Stimulated activated CD4-positive, alpha-beta T cell treated with anti-CD3 and anti-CD28 coated beads, Interleukin-2, amount 100 ng/mL, for 24 hours (primary cell): ENCODE measurements at places on chromosomes 3 and 15.

DNA sequence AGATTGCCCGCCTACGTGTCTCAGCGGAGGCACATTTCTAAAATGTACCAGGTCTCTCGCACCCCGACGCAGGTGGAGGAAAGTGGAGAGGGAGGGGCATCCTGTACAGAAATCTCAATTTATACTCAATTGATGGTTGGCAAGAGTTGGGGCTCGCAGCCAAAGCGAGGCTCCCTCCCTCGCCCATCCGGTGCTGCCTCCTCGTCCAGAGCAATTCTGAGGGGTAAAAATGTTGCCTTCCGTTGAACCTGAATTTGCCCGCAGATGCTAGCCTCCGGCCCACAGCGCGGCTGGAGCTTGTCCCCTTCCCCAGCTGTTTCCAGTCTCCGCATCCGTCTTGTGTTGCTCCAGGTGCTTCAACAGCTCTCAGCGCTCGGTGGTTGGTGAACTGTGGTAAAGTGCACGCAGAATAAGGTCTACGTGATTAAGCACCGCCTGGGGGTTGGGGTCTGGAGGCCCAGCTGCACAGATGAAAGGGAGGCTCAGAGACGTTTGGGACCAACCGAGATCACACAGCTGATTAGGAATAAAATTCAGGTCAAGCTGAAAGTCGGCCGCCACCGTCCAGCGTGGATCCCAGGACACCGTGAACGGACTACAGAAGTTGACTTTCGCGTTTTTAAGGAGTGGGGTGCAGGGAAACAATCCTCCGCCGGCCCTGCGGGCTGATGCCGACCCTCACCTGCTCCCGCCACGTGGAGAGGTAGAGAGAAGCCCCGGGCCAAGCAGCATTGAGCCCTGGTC lies 846 bp upstream of the POLG start:
- no peak for DNase-seq

- no peak for DNase-seq
Measured at GRCh38 chr15:78259232-78259631, 5.1 kb upstream of the DNAJA4 start.

GRCh38 chr15:101167753-101168462 lies 83.9 kb downstream of the CHSY1 start:
- peak; percentile 62 for DNase-seq

GRCh38 chr3:97391167-97391566 lies 373.4 kb upstream of the ARL6 start:
- DNase-seq = no peak

- no peak for DNase-seq
Measured at GRCh38 chr3:173173652-173174051, 32.6 kb upstream of the SPATA16 start.

- no peak for DNase-seq
Measured at GRCh38 chr15:70284438-70285214, 186.9 kb upstream of the TLE3 start.

- no peak for DNase-seq
Measured at GRCh38 chr3:70832089-70832833, 519.8 kb upstream of the MDFIC2 start.

DNA sequence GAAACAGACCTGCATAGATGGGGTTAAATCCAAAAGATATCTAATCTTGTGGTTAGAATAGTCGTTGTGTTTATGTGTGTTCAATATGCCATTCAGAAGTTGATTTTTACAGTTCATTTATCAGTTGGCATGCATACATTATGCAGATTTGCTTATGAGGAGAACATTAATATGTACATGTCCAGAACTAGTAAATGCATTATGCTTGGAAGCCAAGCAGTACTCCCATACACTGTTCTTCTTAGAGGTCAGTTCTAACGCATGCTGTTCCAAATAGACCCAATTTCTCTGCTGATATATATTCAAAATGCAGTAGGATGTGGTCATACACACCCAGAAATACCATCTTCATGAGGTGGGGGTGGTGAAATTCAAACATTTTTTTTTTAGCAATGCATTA lies 956 bp downstream of the FGF12 start:
- DNase-seq = no peak

GRCh38 chr3:111928613-111929012 lies 50.2 kb upstream of the ABHD10 start:
- no peak for DNase-seq

DNA sequence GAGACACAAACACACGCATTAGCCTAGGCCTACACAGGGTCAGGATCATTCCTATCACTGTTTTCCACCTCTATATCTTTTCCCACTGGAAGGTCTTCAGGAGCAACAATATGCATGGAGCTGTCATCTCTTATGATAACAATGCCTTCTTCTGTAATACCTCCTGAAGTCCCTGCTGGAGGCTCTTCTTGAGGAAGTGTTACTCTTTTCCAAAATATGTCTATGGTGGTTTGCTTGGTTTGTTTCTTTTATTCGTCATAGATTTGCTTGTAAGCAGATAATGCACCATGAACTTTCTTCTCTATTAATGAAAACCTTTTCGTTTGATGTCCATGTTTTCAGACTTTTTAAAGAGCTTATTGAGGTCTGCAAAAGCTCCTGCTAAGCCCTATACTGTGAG lies 109.3 kb downstream of the GMPS start:
- no peak for DNase-seq
